Stimulated activated CD4-positive, alpha-beta T cell treated with anti-CD3 and anti-CD28 coated beads, Interleukin-1b, Interleukin-23, amount 100 ng/mL, for 24 hours (primary cell): ENCODE measurements at places on chromosomes 7 and 10.

GRCh38 chr7:929311-929711 lies 25.2 kb downstream of the ADAP1 start:
- no peak for DNase-seq

DNA sequence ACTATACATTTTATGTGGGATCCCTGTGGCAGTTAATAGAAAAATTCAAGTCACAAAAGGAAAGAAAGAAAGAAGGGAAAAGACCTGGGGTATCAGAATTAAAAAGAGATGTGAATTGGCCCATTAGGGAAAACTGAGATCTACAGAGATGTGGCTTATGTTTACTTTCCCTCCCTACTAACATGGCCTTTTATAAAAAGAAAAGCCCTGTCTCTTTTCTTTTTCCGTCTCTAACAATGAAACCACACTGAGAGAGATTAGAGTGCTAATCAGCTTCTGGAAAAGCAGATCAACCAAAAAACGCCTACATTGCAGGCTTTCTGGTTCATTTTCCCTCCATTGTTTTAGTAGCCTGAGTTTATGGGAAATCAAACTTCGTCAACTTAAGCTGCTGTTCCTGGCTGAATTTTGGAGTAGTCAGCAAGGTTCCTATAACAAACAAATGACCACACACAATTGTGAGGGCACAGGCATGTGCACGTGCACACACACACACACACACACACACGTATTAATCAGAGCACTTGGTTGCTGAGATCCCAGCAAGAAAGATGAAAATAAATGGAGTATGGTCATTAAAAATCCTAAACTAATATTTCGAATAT lies 235.1 kb downstream of the SORCS1 start:
- DNase-seq = no peak

GRCh38 chr7:100400656-100401055 lies 27.4 kb downstream of the PILRA start:
- DNase-seq = no peak

DNA sequence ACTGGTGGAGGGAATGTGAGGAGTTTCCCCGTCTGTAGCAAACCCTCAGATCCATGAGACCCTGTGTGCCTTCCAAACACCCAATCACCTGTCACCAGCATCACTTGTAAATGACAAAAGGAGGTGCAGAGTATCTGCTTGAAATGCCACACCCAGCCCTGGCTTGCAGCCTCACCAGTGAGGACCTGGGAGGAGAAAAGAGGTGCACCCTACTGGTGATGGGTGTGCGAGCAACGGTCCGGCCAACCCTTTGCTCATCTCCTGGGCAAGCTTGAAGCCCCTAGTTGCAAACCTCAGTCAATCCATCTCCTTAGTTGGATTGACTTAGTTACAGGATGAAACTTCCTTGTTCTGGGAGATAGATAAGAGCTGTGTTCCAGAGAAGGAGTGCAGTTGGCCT lies 62.4 kb upstream of the WAPL start:
- no peak for DNase-seq

DNA sequence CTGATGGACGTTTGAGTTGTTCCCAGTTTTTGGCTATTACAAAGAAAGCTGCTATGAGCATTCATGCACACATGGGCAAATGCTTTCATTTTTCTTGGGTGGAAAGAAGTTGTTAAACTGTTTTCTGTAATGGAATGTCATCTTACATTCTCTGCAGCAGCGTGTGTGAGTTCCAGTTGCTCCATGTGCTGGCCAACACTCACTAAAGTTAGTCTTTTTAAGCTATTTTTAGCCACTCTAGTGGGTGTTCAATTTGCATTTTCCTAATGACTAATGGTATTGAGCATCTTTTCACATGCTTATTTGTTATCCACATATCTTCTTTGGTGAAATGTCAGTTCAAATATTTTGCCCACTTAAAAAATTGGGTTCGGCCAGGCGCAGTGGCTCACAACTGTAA lies 82.8 kb upstream of the COL13A1 start:
- DNase-seq = no peak

DNA sequence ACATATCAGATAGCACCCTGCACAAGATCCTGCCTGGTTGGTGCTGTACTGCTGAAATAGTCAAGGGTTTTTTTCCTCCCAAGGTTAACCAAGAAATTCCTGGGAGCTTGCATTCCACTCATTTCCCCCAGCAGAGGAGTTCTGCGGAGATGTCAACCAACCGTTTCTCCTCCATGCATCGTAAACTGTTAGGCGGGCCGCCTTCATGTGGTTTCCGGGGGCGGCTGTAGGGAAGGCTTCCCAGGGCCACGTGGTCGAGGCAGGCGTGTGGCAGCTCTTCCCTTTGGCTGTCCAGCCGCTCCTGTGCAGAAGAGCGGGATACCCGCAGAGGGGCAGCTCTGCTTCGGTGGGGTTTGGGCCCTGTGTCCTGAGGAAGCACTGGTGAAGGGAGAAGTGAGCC lies 113.7 kb downstream of the RGS10 start:
- no peak for DNase-seq

DNA sequence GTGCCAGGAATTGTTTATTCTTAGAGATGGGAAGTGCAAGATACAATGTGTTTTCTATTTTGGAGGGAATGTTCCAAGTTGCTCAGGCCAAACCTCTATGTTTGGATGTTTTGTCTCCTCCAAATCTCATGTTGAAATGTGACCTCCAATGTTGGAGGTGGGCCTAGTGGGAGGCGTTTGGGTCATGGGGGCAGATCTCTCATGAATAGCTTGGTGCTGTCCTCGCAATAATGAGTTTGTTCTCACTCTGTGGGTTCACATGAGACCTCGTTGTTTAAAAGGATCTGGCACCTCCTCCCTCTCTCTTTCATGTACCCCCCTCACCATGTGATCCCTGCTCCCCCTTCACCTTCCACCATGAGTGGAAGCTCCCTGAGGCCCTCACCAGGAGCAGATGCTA lies 8.3 kb upstream of the GDF10 start:
- DNase-seq = no peak

- no peak for DNase-seq
These were observed 558 bp upstream of the ABCC2 start for GRCh38 chr10:99781734-99782429.

DNA sequence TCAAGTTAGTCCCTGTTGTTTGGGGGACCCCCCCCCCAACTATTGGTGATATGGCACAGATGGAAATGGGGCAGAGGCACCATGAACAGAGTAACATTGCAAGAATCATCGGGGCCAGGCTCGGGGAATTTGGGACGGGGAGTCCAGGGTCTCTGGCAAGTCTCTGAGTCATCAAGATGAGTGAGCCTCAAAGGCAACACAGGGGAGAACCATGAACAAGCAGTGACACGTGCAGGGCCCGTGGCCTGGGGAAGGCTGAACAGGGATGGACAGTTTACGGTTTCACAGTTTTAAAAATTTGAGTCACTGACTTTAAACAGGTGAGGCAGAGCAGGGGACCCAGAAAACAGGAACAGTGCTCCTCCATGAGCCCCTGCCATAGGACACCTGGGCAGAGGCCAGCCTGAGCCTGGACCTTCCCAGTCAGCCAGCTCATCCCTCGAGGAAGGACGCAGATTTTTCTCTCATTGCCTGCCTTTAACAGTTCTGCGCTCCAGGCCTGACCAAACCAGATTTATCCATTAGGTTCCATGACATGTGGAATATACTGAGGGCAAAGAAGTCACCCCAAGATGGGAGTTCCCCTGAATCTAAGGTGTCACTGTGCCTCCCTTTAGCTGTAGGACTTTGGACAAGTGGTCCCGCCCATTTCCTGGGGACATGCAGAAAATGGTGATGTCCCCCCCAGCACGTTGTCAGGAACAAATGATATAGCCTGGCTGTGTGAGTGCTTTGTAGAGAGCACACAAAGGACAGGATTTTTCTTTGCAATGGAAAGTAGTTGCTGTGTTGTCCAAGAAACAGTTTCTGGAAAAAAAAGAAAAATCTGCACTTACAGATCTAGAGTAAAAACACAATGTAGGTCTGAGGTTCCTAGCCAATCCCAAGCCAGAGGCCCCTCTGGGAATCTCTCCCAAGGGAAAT lies 23.8 kb downstream of the CHST15 start:
- no peak for DNase-seq

DNA sequence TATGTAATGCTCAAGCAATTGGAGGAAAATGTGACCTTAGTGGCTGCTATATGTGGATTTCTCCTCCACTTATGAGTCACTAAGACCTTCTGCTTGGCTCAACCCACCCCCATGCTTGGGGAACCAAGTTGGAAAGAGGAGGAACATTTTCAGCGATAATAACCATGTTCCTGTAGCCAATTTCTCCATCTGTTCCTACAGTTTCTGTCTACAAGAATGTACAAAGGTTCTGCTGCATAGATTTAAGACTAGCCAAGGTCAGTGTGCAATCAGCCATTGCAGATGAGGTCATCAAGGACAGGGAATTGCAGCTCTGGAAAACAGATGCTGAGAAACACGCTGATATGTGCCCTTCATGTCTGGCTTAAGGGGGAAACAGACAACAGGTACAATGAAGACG lies 5.6 kb upstream of the NRCAM start:
- DNase-seq = no peak

DNA sequence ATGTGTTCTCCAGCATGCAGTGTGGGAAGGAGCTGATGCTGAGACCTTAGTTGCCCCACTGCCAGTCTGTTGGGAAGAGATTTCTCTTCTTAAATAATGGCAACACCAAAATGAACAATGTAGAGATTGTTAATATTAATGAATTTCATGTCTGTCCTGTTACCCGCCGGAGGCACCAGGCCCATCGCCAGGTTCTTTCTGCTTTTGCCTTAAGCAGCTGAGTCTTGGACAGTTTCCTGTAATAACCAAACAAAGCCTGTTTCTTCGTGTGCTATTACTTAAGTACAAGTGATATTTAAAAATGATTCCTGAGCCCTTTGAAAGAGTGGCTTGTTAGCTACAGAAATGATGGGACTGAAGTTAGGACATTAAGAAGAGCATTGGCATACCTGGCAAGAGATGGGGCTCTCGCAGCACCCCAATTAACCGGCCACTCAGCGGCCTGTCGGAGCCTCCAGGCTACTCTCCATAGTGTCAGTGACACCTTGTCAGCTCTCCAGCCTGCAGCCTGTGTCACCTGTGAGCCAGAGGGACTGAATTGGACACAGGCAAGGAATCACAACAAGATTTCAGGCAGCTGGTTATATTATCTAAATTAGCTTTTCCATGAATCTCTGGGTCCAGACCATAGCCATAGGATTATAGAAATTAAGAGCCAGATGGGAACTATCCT lies 142.0 kb downstream of the CELF2 start:
- no peak for DNase-seq

GRCh38 chr7:141355032-141355431 lies 196.2 kb upstream of the AGK start:
- DNase-seq = no peak

- no peak for DNase-seq
These were observed 285.6 kb upstream of the SORCS1 start for GRCh38 chr10:107450056-107450455.

- no peak for DNase-seq
These were observed 10.7 kb upstream of the HOXA13 start for GRCh38 chr7:27210441-27211083.

DNA sequence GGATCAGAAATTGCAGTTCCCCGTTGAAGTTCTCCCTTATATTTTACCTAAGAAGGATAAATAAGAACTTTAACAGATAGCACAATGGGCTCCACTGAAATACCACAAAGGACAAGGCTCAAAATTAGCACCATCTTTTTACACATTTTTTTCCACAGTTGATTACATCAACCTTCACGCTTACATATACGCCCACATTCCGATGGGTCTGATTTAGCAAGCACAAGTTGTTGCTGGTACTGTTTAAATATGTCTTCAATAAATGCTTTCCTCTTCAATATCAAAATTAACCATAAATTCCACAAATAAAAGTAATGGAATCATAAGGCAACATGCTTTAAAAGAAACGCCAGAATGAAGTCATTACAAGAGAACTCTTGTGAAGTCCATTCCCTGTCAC lies 79.5 kb downstream of the NEBL start:
- no peak for DNase-seq

- no peak for DNase-seq
These were observed 4.7 kb downstream of the ATP5MF start for GRCh38 chr7:99461221-99461620.

- peak; percentile 43 for DNase-seq
These were observed 57.0 kb downstream of the YKT6 start for GRCh38 chr7:44257618-44258422.

GRCh38 chr10:35503578-35503977 lies 101.6 kb upstream of the GJD4 start:
- DNase-seq = no peak

GRCh38 chr7:129646369-129647021 lies 35.0 kb downstream of the NRF1 start:
- DNase-seq = no peak

DNA sequence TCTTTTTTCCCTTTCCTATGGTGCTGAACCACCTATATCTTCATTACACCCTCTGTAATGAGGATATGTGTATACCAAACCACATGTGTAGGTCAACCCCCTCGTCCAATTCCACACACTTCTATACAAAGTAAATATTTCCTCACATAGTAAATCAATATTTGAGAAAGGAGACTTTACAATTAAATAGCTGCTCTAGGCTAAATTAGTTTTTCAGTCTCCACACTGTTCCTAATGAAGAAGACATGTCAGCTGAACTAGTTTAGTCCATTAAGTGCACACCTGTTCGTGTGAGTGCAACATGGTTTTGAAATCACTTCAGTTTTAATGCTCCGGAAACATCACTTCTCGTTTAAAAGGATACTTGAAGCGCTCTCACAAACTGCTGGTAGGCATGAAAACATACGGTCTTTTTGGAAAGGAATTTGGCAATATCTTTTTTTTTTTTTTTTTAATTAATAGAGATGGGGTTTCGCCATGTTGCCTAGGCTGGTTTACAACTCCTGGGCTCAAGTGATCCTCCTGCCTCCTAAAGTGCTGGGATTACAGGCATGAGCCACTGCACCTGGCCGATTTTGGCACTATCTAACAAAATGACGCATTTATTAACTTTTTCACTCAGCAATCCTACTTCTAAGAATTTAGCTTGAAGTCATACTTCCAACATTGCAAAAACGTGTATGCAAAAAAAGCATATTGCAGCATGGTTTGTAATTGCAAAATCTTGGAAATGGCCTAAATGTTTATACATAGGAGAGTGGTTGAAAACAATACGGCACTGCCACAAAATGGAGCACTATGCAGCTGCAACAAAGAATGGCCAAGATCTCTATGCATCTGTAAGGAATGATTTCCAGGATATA lies 2.1 kb upstream of the XRCC2 start:
- DNase-seq = no peak

DNA sequence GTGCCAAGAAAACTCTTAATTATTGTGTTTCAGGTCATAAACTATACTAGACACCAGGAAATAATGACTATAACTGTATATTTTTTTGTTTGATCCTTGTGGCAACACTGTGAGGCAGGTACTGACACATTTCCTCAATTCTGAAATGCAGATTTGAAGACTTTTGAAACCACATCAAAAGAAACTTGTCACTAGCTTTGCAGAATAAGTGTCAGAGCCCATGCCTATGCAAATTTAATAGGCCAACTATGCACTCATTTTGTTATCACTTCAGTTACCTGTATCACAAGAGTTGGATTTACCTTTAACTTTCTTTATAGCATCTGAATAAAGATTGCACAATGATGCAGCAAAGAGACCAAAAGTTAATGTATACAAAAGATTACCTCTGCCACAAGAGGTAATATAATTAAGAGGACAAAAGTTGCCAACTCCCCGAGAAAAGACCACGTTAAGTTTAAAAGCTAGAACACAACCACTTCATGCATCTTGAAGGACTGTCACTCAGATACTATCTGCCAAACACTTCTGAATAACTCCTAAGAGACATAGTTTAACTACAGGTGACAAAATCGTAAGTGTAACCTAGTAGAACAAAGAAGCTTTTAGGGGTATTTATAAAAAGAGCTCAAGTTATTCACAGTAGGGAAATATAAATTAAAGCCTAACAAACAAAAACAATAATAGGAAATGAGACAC lies 80.5 kb downstream of the ELAPOR2 start:
- DNase-seq = no peak
